ENCODE measurements at places on chromosomes 11 and 22. TPM values are rescaled to one million over a fixed set of nuclear protein-coding genes. Genes with fewer than 3 reads are reported as not detected.

DNAL4 gene
- total RNA-seq, result 8.7 TPM

ARHGAP8 gene
- total RNA-seq, result 1.4 TPM

RPS6KB2 gene
- total RNA-seq, result 37.3 TPM

OR4A16 gene
- total RNA-seq, result not detected

OR5B21 gene
- total RNA-seq, result not detected

APLNR gene
- total RNA-seq, result 0.04 TPM

OR5P2 gene
- not detected for total RNA-seq

MMP10 gene
- 0.87 TPM for total RNA-seq
